CD4-positive, alpha-beta T cell treated with Interleukin-15 for 4 hours (primary cell): ENCODE measurements at places on chromosomes 3 and 15.

- no peak for DNase-seq
These were observed 10.5 kb downstream of the THOC7 start for GRCh38 chr3:63853106-63853505.

DNA sequence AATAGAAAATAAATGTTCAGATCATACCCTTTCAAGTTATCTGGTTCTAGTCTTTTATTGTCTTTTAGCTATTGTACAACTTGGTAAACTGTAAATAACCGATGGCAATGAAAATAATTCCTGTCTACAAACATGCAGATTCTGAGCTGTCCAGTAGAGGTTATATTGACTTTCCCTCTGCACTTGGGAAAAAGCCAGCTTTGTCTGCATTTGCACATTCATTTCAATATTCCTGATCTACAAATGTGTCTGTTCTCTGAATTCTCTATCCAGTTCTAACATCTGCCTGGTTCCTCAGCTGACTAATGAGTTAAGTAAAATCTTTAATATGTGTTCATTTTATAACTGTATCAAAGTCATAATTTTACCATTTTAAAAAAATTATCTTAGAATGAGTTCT, 408.5 kb downstream of the ERC2 start:
- no peak for DNase-seq

DNA sequence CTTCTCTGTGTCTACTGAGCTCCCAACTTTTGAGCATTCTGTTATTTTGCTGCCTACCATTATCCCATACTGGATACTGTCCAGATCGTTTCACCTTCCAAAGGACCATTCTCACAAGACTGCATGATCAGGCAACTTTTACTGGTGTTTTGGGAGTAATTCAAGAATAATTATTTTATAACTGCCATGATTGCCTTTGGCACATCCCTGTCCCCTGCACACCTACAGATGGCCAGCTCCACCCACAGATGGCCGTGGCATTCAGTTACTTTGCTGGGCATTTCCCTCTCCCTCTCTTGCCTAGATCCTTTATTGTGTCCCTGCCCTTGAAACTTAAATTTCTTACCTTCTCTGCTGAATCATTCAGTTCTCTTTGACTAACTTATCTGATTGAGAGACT, 263.9 kb downstream of the DIPK2A start:
- DNase-seq = no peak

GRCh38 chr3:58217209-58217811, 6.5 kb upstream of the DNASE1L3 start:
- DNase-seq = peak; percentile 61

GRCh38 chr3:17619968-17620367, 122.5 kb downstream of the TBC1D5 start:
- no peak for DNase-seq
